ENCODE measurements at places on chromosomes 2 and 18. TPM values are rescaled to one million over a fixed set of nuclear protein-coding genes. Genes with fewer than 3 reads are reported as not detected.

DNA sequence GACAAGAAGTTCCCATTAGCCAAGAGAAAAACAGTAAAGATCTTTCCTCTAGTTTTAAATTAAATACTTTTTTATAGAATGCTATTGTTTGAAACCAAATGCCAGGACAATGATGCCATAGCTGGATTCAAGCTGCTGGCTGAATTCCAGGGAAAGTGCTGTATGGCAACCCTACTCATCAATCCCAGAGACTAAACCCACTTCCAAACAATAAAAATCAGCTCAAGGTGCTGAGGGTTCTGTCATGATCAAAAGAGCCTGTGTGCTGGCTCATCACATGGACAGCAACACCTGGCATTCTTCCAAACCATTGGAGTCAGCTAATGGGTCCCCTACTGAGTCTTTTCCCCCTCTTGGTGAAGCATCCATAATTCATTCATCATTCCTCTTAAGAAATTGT, 53.7 kb upstream of the PARD3B start:
- no peak for DNase-seq

Gene MAL
- not detected for total RNA-seq

Gene FKBP1B
- 52.0 TPM for total RNA-seq

- no peak for DNase-seq
These were observed 109.8 kb downstream of the FAM210A start for GRCh38 chr18:13616525-13617035.

- no peak for DNase-seq
These were observed 82.2 kb upstream of the LTBP1 start for GRCh38 chr2:32864334-32865111.

Gene CHN1
- total RNA-seq, result 0.34 TPM

Gene PUS10
- total RNA-seq, result 7.1 TPM

DNA sequence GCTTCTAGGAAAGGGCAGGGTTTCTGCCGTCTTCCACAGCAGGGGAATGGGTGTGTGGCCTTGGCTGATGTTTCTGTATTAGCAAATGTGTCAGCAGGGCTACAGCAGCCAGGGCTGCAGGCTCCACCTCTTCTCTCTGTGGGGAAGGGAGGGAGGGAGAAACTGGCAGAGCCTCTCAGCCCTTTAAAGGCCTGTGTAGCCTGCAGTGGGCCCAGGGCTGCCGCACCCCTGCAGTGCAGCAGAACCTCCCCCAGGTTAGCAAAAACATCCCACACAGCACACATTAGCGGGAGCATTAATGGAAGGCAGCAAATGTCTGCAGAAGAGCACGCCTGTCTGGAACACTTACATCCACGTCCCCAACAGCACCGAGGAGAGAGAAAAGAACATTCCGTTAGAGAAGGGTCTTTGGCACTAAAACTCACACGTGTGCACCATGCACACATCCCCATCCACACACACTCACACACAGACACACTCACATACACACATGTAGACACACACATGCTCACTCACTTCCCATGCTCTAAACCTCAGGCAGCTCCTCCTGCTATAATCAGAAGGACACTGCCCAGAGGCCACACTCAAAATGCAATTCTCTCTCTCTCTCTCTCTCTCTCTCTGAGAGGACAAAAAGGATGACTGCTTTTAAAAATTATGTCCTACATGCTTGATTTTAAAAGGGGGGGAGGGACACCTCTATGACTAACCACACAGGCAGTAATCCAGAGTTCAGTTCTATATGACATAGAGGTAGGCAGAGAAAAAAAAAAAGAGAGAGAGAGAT, 24.1 kb downstream of the MRPL35 start:
- DNase-seq, result no peak

- DNase-seq, result no peak
These were observed 1323.9 kb upstream of the DDX18 start for GRCh38 chr2:116490511-116491145.

DNA sequence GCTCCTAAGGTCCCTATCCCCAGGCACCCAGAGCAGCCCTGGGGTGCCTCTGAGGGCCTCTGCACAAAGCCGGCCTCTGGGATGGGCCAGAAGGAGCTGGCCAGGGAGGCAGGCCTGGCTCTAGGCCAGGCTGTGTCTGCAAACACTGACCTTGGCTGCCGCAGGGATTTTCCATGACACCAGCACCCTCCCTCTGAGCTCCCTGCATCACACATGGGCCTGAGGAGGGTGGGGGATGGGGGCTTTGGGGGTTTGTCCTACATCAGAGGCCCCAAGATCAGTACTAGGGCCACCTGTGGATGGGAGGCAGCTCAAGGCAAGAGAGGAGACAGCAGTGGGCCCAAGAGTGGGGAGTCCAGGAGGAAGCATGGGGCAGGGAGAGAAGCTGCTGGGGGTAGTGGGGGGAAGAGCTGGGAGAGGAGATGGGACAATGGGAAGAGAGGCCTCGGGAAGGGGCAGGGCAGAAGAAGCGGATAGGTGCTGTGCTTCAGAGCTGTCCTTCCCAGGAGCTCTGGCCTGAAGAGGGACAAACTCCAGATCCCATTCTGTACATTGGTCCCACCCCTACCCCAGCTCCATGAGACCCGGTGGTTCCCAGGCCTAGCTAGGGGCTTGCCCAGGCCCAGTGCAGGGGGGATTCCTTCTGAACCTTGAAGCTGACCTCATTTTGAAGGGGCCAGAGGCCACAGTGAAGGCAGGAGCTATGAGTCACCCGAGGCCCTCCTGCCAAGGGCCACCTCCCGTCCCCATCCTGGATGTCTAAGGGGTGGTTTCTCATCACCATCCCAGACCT, 28.0 kb downstream of the KCNK3 start:
- peak; percentile 67 for DNase-seq

Measured in G401 (cell line).